ENCODE measurements at places on chromosomes 5 and 9. TPM values are rescaled to one million over a fixed set of nuclear protein-coding genes. Genes with fewer than 3 reads are reported as not detected.

LCNL1 gene
- 0.11 TPM for total RNA-seq

NR2F1 gene
- total RNA-seq, result not detected

SLC36A3 gene
- not detected for total RNA-seq

CTSV gene
- total RNA-seq, result 1.0 TPM

FABP6 gene
- total RNA-seq, result not detected

SLC4A9 gene
- 0.26 TPM for total RNA-seq

PPP2R2B gene
- 1.0 TPM for total RNA-seq

SPIN1 gene
- 22.3 TPM for total RNA-seq

ARHGEF28 gene
- total RNA-seq, result 0.16 TPM

CRAT gene
- total RNA-seq, result 19.8 TPM

SEMA6A gene
- not detected for total RNA-seq

LCN9 gene
- total RNA-seq, result not detected

ZNF454 gene
- not detected for total RNA-seq

WNT8A gene
- not detected for total RNA-seq

GPX3 gene
- total RNA-seq, result not detected

PDLIM4 gene
- not detected for total RNA-seq

CNTLN gene
- total RNA-seq, result 2.1 TPM

Data from activated T-helper 17 cell treated with anti-CD3 and anti-CD28 coated beads, Interleukin-2, amount 50 U/mL, for 72 hours (primary cell).